ENCODE measurements at places on chromosomes 11 and 22. TPM values are rescaled to one million over a fixed set of nuclear protein-coding genes. Genes with fewer than 3 reads are reported as not detected.

Gene NRGN
- total RNA-seq: 0.52 TPM

Gene OPCML
- total RNA-seq: 0.09 TPM

Gene LINC01488
- not detected for total RNA-seq

Gene TBX10
- 0.05 TPM for total RNA-seq

Gene ANGPTL5
- not detected for total RNA-seq

Gene MS4A4A
- total RNA-seq: 14.1 TPM

DNA sequence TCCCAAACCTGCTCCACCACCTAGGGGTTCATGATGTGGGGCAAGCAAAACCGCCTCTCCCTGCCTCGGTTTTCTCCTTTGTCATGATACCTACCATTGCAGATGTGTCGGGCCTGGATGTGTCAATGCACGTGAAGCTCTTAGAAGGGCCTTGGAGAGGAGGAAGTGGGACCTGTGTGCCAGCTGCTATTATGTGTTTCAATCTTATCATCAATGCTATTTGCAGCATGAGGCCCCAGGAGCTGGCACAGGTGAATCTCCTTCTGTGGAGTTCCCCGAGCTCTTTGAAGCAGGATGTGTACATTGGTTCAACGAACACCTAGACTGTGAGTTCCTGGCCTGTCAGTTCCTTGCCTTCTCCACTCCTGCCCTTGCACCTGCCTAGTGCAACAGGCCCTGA, 331.6 kb downstream of the CTTN start:
- H3K4me3 ChIP-seq: no peak overlapping the region
- no peaks in the 10 kb centered on the region for H3K4me1 ChIP-seq
- no peak overlapping the region for H3K27ac ChIP-seq

- no peak overlapping the region for H3K4me3 ChIP-seq
- H3K27ac ChIP-seq: no peak overlapping the region
- H3K27me3 ChIP-seq: no peaks in the 10 kb centered on the region
- H3K4me1 ChIP-seq: no peaks in the 10 kb centered on the region
Measured at GRCh38 chr11:16382638-16383380, 26.5 kb upstream of the SOX6 start.

GRCh38 chr11:67238894-67239782, 27.1 kb upstream of the GRK2 start:
- H3K27me3 ChIP-seq: no peaks in the 10 kb centered on the region
- peak overlapping the region; percentile 92 for H3K27ac ChIP-seq

- DNase-seq: no peak
- H3K4me3 ChIP-seq: no peak overlapping the region
- H3K27ac ChIP-seq: no peak overlapping the region
Measured at GRCh38 chr22:39967996-39968972, 8.1 kb downstream of the TMA7B start.

GRCh38 chr22:42895087-42895486, 38.0 kb upstream of the ARFGAP3 start:
- peaks cover 5% of the 10 kb centered on the region for H3K36me3 ChIP-seq
- H3K27me3 ChIP-seq: no peaks in the 10 kb centered on the region
- H3K4me1 ChIP-seq: peaks cover 6% of the 10 kb centered on the region
- no peak for DNase-seq

DNA sequence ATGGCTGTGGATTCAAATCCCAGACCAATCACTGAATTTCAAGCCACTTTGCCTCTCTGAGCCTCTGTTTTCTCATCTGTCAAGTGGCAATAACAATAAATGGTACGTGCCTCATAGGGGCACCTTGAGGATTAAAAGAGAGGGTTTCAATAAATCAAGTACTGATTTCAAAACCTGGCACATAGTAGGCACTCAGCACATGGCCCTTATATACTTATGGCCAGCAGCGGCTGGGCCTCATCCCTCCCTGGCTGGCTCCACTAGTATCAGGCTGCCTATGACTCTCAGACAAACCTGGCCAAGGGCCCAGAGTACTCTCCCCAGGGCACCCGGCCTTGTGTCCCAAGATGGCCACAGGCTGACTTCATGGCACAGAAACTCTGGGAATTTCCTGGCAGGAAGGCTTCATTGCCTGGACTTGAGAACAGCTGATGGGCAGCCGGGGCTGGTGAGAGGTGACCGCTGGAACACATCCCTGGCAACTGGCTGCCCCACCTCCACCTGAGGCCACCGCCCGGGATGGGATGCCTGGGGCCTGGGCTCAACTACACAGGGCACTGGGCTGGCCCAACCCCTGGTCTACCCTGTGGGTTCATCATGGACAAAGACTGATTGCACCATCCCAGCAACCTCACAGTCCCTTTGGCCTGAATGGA, 3.4 kb downstream of the FADS3 start:
- H3K36me3 ChIP-seq: no peaks in the 10 kb centered on the region
- peaks cover 43% of the 10 kb centered on the region for H3K27me3 ChIP-seq
- H3K27ac ChIP-seq: no peak overlapping the region
- no peak for DNase-seq
- peaks cover 6% of the 10 kb centered on the region for H3K4me1 ChIP-seq

DNA sequence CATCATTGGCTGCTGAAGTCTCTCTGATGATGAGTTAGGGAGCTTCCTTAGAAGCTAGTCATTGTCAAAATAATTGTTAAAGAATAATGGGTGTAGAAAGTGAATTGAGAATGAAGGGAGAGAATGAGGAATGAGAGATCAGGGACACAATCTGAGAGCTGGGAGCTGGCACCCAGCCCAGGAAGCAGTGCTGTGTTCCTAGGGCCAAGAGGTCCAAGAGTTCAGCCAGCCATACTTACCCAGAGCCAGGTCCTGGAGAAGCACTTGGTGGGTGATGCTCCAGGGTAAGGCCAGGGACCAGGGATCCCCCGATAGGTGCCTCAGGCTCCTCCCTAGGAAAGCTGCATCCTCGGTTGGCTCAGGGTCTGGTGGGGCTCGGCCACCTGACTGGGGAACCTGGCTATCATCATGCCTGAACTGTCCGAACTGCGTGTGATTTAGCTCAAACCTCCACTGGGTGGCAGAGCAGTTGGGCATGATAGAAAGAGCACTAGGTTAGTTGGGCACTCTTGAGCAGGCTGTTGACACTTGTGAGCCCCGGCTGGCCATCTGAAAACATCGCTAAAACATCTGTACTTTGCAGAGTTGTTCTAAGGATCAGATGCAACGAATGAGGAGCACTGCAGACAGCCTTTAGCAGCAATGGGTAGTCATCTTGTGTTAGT, 123.9 kb upstream of the NCAM1 start:
- H3K4me3 ChIP-seq: no peak overlapping the region
- no peaks in the 10 kb centered on the region for H3K27me3 ChIP-seq
- no peak for DNase-seq
- no peaks in the 10 kb centered on the region for H3K36me3 ChIP-seq
- no peak overlapping the region for H3K27ac ChIP-seq

GRCh38 chr22:24433828-24434470, 6.5 kb downstream of the ADORA2A start:
- H3K27ac ChIP-seq: peak overlapping the region; percentile 96
- no peak for DNase-seq
- H3K36me3 ChIP-seq: peaks cover 53% of the 10 kb centered on the region

- H3K27ac ChIP-seq: peak overlapping the region; percentile 74
- no peak overlapping the region for H3K4me3 ChIP-seq
- H3K27me3 ChIP-seq: no peaks in the 10 kb centered on the region
- no peaks in the 10 kb centered on the region for H3K36me3 ChIP-seq
- DNase-seq: peak; percentile 48
Measured at GRCh38 chr11:111417011-111417765, 38.1 kb upstream of the POU2AF1 start.

DNA sequence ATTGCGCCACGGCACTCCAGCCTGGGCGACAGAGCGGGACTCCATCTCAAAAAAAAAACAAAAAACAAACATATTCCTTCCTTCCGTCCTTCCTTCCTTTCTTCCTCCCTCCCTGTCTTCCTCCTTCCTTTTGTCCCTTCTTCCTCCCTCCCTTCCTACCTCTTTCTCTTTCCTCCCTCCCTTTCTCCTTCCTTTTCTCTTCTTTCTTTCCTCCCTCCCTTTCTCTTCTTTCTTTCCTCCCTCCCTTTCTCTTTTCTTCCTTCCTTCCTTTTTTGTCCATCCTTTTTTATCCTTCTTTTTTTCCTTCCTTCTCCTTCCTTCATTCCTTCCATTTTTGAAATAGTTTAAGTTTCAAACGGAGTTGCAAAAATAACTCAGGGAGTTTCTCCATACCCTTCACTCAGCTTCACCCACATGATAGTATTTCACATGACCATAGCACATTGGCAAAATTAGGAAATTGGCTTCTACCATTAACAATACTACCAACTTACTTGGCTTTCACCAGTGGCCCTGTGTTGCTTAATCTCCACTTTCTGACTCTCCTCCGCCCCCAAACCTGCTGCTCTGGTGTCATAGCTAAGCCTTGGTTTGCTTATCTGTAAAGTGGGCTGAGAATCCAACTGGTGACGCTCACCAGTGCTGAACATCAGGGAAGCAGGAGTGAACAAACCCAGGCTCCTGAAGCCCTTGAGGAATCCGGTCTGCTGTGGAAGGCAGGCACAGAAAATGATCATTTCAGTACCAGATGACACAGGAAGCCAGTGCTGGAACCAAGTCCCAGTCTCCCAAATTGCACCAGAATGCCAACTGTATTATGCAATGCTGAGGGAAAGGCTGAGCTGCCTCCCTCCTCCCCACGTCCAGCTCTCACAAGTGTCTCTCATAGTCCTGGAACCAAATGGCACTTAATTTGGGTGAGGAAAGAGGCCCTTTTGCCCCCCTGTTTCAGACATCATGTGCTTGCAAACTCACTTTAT, 17.2 kb upstream of the CRYBB3 start:
- peaks cover 39% of the 10 kb centered on the region for H3K36me3 ChIP-seq
- DNase-seq: no peak
- no peak overlapping the region for H3K4me3 ChIP-seq
- no peaks in the 10 kb centered on the region for H3K4me1 ChIP-seq
- H3K27ac ChIP-seq: no peak overlapping the region
- H3K27me3 ChIP-seq: no peaks in the 10 kb centered on the region

- H3K4me3 ChIP-seq: no peak overlapping the region
- H3K27ac ChIP-seq: no peak overlapping the region
Measured at GRCh38 chr22:48152164-48152775, 1389.8 kb downstream of the TBC1D22A start.

- no peak overlapping the region for H3K27ac ChIP-seq
- H3K36me3 ChIP-seq: no peaks in the 10 kb centered on the region
- H3K4me1 ChIP-seq: no peaks in the 10 kb centered on the region
- DNase-seq: no peak
- peaks cover 39% of the 10 kb centered on the region for H3K27me3 ChIP-seq
Measured at GRCh38 chr22:49983148-49984042, 22.8 kb downstream of the PIM3 start.

GRCh38 chr22:48635816-48636215, 1191.9 kb downstream of the BRD1 start:
- H3K27ac ChIP-seq: peak overlapping the region; percentile 31
- peaks cover 6% of the 10 kb centered on the region for H3K27me3 ChIP-seq
- H3K36me3 ChIP-seq: no peaks in the 10 kb centered on the region
- peaks cover 31% of the 10 kb centered on the region for H3K4me1 ChIP-seq

DNA sequence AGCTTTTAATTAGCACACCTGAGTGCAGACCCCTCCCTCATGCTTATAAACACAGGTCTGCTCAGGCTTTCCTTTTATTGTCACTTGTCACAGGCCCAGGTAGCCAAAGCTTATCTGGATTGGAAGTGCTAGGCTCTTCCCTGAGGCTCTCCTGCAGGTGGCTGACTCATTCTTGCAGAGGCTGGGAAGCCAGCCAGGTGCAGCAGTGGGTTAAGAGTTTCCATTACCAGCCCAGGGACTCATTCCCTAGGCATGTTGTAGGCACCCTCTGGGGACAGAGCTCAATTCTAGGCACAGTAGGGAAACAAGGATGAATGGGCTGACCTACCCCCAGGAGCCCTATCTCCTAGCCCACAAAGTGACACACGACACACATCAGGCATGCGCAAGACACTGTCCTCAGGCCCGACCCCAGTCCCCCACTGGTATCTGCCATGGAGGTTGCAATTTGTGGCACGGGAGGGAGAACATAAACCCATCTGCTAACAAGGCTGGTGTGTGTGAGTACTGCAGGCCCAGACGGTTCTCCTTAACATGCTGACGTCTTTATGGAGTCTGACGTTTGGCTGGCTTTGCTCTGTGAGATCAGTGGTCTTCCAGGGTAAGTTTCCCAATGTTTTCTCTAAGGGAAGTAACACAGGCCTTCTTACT, 94.2 kb downstream of the ABTB2 start:
- H3K4me3 ChIP-seq: no peak overlapping the region
- no peak overlapping the region for H3K27ac ChIP-seq
- H3K36me3 ChIP-seq: no peaks in the 10 kb centered on the region

- peaks cover 98% of the 10 kb centered on the region for H3K4me1 ChIP-seq
- no peaks in the 10 kb centered on the region for H3K27me3 ChIP-seq
- peak; percentile 76 for DNase-seq
- H3K4me3 ChIP-seq: peak overlapping the region; percentile 9
Measured at GRCh38 chr11:128735935-128736605, 42.2 kb downstream of the FLI1 start.

DNA sequence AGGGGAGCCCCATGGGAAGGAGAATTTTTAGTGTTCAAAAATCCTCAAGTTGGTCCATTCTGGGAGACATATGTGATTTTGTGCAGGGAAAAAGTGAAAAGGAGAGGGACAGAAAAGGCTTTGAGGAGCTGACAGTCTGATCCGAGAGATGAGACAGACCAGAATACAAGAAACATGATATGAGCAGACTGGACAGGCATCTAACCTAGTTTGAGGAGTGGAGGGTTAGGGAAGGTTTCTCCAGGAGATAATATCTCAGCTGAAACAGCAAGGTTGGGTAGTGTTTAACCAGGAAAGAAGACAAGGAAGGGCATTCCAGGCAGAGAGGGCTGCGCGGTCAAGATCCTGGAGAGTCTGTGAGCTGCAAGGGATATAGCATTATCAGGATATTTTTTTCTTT, 101.4 kb upstream of the NCAM1 start:
- DNase-seq: no peak
- no peak overlapping the region for H3K27ac ChIP-seq
- no peaks in the 10 kb centered on the region for H3K27me3 ChIP-seq
- no peaks in the 10 kb centered on the region for H3K4me1 ChIP-seq

DNA sequence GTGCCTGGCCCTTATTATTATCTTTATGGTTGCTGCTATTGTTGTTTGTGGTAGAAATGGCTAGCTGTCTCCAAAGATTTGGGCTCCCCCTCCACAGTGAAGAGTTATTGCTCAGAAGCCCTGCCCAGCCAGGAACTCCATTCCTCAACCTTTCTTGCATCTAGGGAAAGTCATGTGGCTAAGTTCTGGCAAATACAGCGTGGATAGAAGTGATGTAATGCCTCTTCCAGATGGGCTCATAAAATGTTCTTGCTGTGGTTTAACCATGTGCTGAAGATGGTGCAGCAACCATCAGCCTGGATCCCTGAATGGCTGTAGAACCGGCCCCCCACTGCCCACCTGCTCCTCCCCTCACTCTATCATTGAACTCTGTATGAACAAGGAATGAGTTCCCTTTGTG, 203.5 kb upstream of the E2F8 start:
- H3K27ac ChIP-seq: no peak overlapping the region
- no peaks in the 10 kb centered on the region for H3K27me3 ChIP-seq
- H3K4me3 ChIP-seq: no peak overlapping the region
- DNase-seq: no peak
